ENCODE measurements at places on chromosomes 5 and 9. TPM values are rescaled to one million over a fixed set of nuclear protein-coding genes. Genes with fewer than 3 reads are reported as not detected.

GRCh38 chr9:133558191-133559126 lies 24.0 kb downstream of the ADAMTSL2 start:
- DNase-seq, result peak; percentile 1

DNA sequence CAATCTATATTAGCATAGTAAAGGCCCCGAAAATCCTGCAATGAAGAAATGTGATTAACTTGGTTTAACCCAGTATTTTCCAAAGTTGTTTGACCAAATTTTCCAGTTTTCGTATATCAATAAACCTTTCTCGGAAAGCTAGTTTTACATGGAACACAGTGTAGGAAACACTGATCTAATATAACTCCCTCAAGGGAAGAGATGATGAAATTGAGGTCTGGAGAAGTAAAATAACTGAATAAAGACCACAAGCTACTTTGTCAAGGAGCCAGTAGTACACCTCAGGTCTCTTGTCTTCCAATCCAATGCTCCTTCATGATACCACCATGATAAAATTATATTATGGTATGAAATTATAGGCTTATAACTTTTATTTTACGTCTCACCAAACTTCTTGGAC lies 118.1 kb upstream of the TARS1 start:
- DNase-seq, result no peak

- DNase-seq, result no peak
These were observed at the start of gene HRH2 for GRCh38 chr5:175657593-175658271. TSS of gene HRH2 (plus strand) at chr5:175658071. CDS start at chr5:175683234, 25,163 bp downstream.

The LECT2 gene
- total RNA-seq, result not detected

The SAXO1 gene
- total RNA-seq, result under 0.01 TPM

DNA sequence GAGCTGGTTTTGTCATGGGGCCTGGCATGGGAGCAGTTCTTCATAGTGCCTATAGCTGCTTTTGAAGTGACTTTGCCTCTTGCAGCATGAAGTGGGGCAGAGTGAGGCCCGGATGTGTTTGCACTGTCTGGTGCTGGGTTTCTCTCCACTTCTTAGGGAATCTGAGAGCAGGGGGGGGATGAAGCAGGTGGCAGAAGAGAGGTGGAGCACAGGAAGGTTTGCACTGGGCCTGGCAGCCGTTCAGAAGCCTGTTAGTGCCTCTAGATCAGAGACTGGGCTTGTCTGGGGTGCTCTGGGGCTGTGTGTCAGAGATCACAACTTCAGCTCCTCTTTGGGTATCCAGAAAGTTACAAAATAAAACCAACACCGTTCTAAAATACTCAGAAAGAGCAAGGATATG lies 18.4 kb downstream of the USP20 start:
- no peak for DNase-seq
